ENCODE measurements at places on chromosomes 16 and 17. TPM values are rescaled to one million over a fixed set of nuclear protein-coding genes. Genes with fewer than 3 reads are reported as not detected.

PYDC1 gene
- not detected for total RNA-seq

GRCh38 chr16:57960826-57961472 lies 10.0 kb downstream of the CNGB1 start:
- H3K4me3 ChIP-seq: no peak overlapping the region
- peaks cover 55% of the 10 kb centered on the region for H3K27me3 ChIP-seq
- DNase-seq: no peak
- H3K36me3 ChIP-seq: no peaks in the 10 kb centered on the region
- H3K27ac ChIP-seq: no peak overlapping the region

- H3K27me3 ChIP-seq: peaks cover 56% of the 10 kb centered on the region
- no peaks in the 10 kb centered on the region for H3K4me1 ChIP-seq
- no peak overlapping the region for H3K4me3 ChIP-seq
- DNase-seq: no peak
Measured at GRCh38 chr17:66837885-66838665, 3.2 kb downstream of the CACNG5 start.

DNA sequence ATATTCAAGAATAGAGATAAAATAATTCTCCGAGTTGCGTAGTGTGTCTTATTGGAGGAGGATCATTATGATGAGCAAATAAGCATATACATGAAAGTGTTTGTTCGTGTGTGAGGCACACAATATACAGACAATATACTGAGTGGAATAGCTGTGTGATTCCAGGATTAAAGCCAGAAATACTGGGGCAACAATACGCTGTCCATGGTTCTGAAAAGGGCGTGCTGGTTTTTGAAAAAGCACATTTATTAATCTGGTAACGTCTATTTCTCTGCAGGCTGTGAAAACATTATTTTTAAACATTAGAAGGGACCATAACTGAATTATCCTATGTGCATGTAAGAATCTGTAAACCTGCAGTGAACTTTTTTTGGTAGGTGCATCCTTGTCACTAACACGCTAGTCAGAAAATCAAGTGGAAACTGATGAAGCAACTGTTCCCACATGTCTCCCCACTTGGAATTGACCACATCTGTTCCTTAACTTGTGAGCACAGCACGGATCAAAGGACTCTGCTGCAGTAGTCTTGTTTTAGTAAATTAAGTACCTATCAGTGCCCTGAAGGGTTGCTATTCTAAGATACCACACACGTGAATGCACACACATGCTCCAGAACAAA lies 346.0 kb downstream of the GRIN2A start:
- H3K27ac ChIP-seq: no peak overlapping the region
- H3K27me3 ChIP-seq: no peaks in the 10 kb centered on the region
- DNase-seq: no peak
- H3K4me3 ChIP-seq: no peak overlapping the region
- H3K4me1 ChIP-seq: no peaks in the 10 kb centered on the region

GRCh38 chr17:6712058-6712853 lies 913 bp downstream of the SLC13A5 start:
- DNase-seq: no peak
- no peak overlapping the region for H3K4me3 ChIP-seq
- H3K27ac ChIP-seq: no peak overlapping the region
- H3K27me3 ChIP-seq: peaks cover 33% of the 10 kb centered on the region

DNA sequence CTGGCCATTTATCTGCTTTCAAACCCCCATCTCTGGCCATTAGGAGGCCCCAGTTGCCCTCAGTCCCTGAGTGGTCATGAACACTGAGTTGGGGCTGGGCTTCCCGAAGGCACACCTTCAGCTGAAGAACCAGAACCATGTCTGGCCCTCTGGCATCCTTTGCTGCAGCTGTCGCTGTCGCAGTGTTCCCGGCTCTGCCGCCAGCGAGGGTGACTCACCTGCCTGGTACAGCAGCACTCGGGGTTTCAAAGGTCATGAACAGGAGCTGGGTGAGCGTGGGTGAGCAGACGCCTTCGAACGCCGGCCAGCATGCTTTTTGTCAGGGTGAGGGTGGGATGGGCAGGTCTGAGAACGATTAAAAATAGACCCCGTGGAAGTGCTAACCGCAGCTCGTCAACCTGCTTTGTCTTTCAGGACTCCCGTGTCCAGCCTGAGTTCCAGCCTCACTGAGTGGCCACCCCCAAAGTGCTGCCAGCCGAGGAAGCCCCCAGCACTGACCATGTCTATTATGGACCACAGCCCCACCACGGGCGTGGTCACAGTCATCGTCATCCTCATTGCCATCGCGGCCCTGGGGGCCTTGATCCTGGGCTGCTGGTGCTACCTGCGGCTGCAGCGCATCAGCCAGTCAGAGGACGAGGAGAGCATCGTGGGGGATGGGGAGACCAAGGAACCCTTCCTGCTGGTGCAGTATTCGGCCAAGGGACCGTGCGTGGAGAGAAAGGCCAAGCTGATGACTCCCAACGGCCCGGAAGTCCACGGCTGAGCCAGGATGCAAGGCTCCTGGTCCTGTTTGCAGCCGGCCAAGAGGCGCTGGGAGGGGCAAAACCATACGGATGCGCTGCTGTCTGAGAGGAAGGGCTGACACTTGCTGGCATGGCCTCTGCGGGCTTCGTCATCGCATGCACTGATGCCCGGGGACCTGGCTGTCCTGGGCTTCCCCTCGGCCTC lies 7.6 kb downstream of the SNN start:
- peaks cover 49% of the 10 kb centered on the region for H3K36me3 ChIP-seq
- peak; percentile 15 for DNase-seq
- peaks cover 19% of the 10 kb centered on the region for H3K4me1 ChIP-seq
- H3K4me3 ChIP-seq: no peak overlapping the region

- H3K4me3 ChIP-seq: no peak within 1 kb of the TSS
- no peaks in the 10 kb centered on the region for H3K36me3 ChIP-seq
- H3K27ac ChIP-seq: no peak within 1 kb of the TSS
Measured at GRCh38 chr16:50681021-50681885, at the start of gene SNX20. Gene SNX20, minus strand, starts transcription at chr16:50681312. Its CDS starts 3,786 bp downstream, at chr16:50677526.

SALL1 gene
- total RNA-seq: 0.90 TPM

Measured in IMR-90 (cell line).